Suppressor macrophage (primary cell): ENCODE measurements at places on chromosomes 1 and 21.

- DNase-seq = peak; percentile 78
Observed at GRCh38 chr1:19811206-19811851, 3.8 kb downstream of the RNF186 start.

- no peak for DNase-seq
Observed at GRCh38 chr1:227161470-227161869, 156.8 kb downstream of the CDC42BPA start.

GRCh38 chr1:42081475-42081874 is 71.7 kb upstream of the GUCA2B start:
- no peak for DNase-seq

DNA sequence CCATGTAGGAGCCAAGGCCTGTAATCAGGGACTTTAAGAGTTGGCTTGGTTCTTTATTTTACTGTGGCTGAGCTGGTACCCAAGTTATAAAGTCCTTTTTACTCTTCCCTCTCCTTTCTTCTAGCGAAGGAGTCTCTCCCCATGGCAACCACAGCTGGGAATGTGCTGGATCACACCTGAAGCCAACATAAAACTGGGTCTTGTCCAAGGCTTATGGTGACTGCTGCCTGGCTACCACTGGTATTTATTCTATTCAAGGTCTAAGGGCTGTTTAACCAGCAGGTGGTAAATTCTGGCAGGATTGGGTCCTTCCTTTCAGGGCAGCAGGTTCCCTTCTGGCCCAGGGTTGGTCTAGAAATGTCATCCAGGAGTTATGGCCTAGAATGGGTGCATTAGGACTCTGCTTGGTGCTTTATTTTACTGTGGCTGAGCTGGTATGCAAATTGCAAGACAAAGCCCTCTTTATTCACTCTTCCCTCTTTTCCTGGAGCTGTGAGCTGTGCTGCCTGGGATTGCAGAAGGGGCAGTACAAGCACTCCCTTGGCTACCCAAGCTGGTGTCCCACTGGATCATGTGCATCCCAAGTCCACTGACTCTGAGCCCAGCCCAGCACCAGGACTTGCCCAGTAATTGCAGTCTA is 26.6 kb downstream of the SLC22A15 start:
- DNase-seq = no peak

GRCh38 chr1:112063781-112064728 is 74.6 kb upstream of the KCND3 start:
- DNase-seq = no peak

DNA sequence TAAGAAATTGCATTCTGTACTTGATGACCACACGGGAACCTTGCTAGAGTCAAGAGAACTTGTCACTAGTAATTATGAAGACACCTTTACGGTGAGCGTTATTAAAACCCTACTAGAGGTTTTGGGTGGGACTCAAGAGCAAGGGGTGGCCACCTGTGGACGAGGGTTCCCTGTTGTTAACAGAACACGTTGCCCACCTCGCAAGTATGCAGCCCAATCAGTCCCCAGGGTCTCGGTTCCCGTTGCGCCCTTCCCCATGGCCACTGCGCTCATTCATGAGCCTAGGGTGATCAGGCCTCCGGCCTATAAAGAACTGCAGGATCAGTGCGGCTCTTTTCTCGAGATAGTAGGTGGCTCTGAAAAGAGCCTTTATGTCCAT is 30.2 kb upstream of the RNF187 start:
- DNase-seq = no peak

GRCh38 chr1:33758698-33759097 is 105.2 kb upstream of the HMGB4 start:
- DNase-seq = no peak

DNA sequence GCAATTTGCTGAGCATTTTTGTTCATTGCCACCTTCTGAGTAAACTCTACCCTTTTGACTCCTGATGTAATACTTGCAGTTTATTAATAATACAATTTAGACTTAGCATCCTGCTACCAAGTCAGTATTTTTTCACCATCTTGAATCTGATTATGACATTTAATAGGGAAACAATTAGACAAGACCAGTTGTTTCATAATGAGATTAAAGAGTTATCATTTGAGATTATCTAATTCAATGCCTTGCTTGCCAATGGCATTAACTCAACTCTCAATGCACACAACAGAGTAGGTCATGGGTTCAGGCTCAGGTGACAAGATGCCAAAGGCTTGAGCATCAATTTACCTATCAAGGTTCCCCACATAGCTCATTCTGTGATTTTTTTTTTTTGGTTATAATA is 488.4 kb downstream of the DISC1 start:
- DNase-seq = no peak

- no peak for DNase-seq
Observed at GRCh38 chr21:46221664-46222435, 6.7 kb downstream of the LSS start.

DNA sequence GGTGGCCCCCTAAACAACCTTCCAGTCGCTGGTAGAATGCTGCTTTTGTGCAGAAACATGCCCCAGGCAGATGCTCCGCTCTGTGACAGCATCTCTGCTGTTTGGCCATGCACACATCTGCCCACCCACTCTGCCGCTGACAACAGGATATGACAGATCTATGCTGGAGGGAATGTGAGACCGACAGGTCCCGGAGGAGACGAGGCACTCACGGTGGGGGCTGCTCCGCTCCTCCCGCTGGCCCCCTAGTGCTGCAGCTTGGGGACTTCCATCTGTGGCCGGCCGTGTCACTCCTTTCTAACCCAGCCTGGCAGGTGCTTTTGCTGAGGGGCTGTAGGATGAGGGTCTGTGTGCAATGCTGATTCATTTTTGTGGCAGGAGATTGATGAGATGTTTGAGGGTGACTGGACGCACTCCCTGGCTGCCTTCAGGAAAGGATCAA is 49.1 kb upstream of the DMRTB1 start:
- DNase-seq = no peak

DNA sequence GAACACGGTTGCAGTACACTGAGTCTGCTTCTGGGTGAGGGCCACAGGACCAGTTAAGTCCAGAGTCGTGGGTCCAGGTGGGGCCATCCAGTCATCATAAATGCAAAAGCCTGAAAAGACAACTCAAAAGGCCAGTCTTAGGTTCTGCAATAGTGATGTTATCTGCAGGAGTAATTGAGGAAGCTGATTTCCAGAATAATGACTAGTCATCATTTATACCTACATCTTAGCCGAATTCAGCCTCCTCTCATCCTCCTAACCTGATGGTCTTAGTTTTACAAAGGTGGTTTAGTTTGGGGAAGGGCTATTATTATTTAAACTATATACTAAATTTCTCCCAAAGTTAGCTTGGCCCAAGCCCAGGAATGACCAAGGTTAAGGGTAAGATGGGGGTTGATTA is 23.5 kb upstream of the SLC5A9 start:
- DNase-seq = no peak

DNA sequence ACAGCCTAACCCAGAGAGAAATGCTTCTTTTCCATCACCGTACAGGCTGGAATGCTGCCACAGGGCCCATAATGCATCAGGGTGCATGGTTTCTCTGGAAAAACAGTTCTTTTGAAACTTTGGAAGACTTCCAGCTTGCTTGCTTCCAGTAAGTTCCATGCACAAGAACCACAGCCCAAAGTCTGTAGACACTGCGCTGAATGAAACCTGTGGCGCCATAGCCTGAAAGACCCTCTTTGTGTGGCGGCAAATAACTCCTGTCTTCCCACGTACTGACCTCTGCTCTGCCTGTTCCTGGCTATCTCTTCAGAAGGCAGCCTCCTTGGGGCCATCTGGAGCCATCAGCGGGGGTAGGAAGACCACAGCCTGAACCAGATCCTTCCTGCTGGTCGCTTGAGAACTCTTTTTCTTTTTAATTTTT is 15.1 kb downstream of the MIIP start:
- no peak for DNase-seq

DNA sequence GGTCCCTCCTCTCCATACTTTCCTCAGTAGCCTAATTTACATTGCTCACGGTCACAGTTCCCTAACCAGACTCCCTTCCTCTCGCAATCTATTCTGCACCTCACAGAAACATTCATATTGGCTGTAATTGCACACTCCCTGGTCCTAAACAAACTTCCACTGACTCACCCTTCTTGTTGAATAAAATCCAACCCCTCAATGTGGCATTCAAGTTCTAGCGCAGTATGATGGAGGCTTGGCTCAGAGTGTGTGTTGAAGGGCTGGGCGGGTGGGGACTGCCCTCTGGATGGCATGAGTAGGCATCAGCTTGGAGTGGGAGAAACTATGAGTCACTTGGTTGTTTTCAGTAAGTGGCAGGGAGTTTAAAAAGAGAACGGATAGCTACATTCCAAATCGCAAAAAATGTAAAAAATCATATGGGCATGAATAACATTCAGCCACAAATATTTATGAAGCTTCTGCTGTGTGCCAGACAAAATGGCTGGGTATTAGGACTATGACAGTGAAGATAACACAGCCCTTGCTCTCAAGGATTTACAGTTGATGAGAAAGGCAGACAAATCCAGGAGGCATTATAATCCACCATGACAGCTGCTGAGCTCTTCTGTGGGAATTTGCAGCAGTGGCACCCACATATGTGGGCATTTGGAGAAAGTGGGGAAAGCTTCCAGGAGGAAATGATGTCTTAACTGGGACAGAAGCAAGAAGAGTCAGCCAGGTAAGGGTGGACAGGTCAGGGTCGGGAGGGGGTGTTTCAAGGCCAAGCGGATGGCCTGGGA is 42.2 kb upstream of the LYST start:
- DNase-seq = peak; percentile 85

DNA sequence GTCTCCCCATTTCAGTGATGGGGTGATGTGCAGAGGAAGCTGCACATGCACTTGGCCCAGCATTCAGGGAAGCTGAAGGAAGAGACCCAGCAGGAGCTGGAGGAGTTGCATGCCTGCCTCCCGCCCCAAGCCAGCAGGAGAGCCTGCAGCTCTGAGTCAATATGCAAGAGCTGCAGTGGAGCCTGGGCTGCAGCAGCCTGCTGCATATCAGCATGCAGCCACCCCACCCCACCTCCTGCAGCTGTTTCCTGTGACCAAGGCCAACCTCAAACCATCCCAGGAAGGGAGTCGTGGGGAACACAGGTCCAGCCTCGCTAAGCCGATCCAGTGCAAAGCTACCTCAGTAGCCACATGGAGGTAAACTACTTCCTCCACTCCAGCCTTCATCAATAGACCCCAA is 18.9 kb downstream of the AGT start:
- no peak for DNase-seq

DNA sequence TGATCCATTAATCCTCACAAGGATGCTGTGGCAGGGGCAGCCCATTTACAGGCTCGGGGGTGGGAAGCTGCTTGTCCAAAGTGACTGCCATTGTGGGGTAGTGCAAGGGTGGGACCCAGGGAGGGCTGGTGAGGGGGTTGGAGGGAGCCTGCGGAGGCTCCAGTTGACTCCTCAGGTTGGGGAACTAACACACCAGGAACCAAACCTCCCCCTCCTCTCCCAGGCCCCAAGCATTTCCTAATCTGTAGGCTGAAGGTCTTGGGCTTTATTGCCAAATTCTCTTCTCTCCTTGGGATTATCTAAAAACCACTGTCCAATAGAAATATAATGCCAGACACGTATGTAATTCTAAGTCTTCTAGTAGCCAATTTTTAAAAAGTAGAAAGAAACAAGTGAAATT is 18.2 kb downstream of the IKBKE start:
- DNase-seq = peak; percentile 43

DNA sequence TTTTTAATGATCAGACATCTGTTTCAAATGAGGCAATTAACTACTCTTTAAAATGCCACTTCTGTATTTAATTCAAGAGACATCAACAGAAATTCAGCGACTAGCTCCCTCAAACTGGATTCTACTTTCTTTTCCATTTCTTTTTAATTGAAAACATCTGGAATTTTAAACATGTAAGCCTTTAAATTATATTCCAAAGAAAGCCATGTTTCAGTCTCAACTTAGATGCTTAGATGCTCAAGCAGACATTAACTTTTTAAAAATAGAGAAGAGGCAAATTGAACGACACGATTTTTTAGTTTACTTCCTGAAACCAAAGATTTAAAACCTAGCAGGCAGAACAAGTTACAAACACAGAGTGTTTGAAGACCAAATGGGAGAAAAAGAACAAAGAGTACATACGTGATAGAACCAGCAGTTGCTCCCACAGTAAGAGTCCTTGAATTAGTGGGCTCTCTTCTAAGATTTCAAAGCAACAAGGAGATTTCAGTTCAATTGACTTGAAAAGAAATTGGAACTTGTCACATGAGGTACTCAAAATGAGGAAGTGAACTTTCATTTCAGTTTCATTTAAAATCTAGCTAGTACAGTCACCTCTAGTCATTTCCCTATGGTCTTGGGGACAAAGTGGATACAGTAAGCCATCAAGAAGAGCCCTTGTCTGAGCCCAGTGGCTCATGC is at the start of gene CTSS:
Gene CTSS, minus strand, starts transcription at position 483 of the 681 bp plus-strand sequence. CDS start 1,015 bp downstream, outside the sequence.
- peak; percentile 95 for DNase-seq

DNA sequence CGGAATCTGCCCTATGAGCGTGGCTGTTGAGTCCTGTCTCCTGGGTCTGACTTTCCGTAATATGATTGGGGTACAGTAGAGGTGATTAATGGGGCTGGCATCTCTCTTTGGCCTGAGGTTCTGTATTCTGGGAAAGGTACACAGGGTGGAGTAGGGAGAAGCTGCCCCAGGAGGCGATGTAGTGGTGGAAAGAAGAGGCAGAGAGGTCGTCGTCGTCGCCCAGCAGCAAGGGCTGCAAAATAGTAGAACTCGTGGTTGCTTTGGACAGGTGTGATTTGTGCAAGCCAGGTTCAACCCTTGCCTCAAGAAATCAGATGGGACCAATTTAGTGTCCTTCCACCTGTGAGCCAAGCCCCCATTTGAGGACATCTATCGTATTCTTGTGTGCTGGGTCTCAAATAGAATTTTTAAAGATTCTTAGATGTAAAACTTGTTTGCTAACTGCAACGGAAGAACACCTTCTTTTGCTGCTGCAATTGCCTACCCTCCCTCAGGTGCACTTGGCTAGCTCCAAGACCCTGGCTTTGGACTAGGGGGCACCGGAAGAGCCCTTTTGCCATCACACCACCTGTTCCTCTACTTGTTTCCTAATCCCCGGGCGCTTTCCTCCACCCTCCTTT is 1.3 kb upstream of the HMGN2 start:
- no peak for DNase-seq

- no peak for DNase-seq
Observed at GRCh38 chr1:55712148-55712547, 497.0 kb upstream of the USP24 start.

DNA sequence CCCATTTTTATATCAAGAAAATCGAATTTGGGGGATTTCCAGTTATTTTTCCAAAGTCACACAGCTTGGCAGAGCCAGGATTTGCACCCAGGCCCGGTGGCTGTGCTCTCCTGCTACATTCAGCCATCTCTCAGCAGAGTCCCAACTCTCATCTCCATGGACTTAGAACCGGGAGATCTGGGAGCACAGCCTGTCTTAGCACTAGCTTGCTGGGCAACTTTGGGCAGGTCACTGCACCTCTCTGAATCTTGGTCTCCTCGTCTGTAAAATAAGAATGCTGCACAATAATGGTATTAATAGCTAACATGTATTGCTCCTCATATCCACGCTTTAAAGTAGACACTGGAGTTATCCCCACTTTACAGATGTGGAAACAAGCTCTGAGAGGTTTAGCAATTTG is 47.8 kb upstream of the PAX7 start:
- DNase-seq = no peak

GRCh38 chr1:204842892-204843291 is 27.8 kb upstream of the NFASC start:
- no peak for DNase-seq

- no peak for DNase-seq
Observed at GRCh38 chr1:156417401-156418020, 48.5 kb downstream of the RHBG start.
